Ascending aorta (tissue), 2 donors: ENCODE measurements at places on chromosomes 1 and 21. TPM values are rescaled to one million over a fixed set of nuclear protein-coding genes. Genes with fewer than 3 reads are reported as not detected.

Gene MX2
- 9.7 TPM for total RNA-seq

DNA sequence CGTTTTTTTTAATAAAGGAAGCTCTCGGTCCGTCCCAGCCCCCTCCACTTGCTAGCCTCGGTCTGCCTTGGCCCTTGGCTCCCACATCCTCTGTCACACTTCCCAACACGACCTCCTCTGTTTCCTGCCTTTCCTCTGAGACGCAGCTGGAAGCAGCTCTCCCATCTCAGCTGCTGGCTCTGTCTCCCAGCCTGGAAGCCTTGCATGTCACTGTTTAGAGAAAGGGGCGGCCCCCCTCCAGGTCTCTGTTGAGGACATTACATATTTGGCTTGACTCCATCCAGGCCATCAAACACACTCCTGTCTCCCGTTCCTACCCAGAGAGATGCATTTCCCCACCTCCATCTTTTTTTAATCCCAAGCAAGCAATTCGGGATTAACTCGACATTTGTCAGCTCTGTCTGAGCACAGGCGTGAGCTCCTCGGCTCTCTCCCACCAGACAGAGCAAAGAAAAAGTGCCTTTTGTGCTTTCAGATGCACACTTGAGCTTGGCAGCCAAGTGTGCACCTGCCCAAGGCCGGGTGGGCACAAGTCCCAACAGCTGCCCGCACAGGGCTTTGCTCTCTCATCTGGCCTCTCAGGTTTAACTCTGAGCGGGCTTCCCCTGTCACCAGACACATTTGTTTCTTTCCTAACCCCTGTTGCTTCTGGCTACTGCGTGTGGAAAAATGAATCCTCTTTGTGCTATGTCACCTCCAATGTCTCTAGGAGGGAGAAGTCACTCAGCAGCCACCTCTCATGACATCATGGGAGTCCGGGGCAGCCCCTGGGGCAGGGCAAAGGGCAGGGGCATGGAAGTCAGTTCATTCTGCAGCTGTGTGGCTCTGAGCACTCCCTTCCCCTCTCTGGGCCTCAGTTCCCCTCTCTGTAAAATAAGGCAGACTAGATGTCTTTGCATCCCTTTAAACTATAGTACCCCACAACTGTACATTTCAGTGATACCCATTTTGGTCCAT, 108.3 kb downstream of the KCND3 start:
- no peaks in the 10 kb centered on the region for H3K27me3 ChIP-seq
- H3K4me1 ChIP-seq, result peaks cover 5% of the 10 kb centered on the region
- DNase-seq, result no peak

- H3K27ac ChIP-seq, result no peak overlapping the region
- H3K27me3 ChIP-seq, result no peaks in the 10 kb centered on the region
- no peaks in the 10 kb centered on the region for H3K36me3 ChIP-seq
- no peak overlapping the region for H3K4me3 ChIP-seq
- H3K4me1 ChIP-seq, result no peaks in the 10 kb centered on the region
- no peak for DNase-seq
Measured at GRCh38 chr21:31943561-31943960, 70.7 kb downstream of the HUNK start.

DNA sequence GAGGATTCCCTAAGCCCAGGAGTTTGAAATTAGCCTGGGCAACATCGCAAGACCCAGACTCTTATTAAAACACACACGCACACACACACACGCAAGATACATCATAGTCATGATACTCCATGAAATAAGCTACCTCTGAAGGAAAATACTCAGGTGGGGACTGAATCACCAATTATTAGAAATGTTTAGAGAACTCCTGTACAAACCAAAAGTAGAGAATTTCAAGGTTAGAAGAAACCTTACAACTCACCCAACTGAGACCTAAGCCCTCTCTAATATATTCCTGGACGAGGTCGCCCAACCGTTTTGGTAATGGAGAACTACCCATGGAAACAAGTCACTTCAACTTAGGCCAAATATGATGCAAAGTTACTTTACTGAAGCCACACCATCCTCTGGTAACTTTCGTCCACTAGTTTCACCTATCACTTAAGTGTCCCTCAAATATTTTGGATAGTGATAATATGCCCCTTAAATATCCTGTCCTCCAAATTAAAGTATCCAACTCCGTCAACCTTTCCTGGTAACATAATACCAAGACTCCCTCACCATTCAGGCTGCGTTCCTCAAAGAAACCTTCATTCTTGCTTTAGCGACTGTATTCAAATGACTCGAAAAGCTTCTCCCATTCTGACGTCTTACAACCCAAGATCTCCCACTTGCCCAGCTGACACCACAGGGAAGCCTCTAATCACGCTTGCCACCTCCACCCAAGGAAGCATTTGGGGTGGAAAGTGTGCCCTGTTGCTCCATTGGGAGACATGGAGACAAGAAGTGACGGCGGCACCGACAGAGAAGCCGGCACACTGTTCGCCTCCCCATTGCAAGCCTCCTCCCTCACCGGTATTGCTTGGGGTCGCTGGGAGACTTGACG, 856 bp downstream of the NRDC start:
- peaks cover 5% of the 10 kb centered on the region for H3K4me1 ChIP-seq
- H3K27me3 ChIP-seq, result no peaks in the 10 kb centered on the region
- H3K36me3 ChIP-seq, result no peaks in the 10 kb centered on the region
- H3K27ac ChIP-seq, result peak overlapping the region; percentile 99

DNA sequence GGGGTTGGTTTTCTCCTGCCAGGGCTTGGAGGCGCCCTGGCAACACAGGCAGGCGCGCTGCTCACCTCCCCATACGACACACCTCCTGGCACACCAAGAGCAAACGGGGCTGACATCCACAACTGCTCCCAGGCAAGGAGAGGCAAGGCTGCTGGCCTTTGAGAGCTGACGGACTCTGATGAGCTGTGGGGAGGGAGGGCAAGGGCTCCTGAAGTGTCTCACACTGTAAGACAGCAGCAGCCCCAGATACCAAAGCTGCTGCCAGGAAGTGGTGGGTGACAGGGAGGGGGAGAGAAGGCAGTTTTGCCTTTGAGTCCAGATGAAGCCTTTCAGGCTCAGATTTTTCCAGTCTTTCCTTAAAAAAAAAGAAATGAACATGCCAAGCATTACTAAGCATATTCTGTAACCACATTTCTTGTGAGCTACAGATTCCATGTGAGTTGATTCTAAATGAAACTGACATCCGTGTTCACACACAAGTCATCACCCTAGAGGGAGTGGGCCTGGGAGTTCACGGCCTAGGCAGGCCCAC, 24.3 kb downstream of the PGBD5 start:
- H3K36me3 ChIP-seq, result no peaks in the 10 kb centered on the region
- DNase-seq, result peak; percentile 37
- H3K4me3 ChIP-seq, result no peak overlapping the region

DNA sequence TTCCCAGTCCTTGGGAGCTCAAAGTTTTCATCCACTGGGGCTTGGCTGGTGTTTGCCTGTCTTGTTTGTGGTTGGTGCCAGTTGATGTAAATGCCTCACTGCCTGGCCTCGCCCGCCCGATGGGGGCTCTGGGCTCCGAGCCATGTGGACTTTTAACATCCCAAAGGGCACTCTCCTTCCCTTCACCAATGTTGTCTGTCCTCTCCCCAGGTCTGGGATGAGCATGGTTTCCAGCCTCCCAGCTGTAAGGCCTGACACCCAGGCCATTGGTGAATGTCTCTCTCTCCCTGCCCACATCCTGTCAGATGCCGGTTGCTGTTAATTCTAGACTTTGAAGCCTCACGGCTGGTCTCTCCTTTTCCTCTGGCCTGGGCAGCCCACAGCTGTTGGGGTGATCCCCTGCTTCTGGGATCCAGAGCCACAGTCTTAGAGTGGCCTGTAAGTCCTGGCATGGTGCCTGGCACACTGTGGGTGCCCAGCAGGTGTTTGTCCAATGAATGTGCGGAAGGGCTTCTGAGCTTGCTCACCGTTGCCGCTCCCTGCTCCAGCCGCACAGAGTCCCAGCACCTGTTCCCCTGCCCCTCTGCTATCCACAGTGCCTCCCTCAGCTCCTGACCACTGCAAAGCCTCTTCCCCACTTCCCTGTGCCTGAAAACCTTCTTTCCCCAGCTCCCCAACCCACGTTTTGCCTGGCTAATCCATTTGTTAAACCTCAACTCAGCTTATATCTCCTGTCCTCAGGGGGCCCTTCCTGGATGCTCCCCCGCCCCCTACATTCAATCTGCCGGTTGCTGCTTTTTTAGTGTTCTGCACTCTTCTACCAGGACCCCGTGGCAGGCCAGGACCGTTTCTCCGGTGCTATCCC, 3.3 kb upstream of the C1orf174 start:
- H3K36me3 ChIP-seq, result no peaks in the 10 kb centered on the region
- H3K27me3 ChIP-seq, result no peaks in the 10 kb centered on the region
- peaks cover 7% of the 10 kb centered on the region for H3K4me1 ChIP-seq
- no peak for DNase-seq
- H3K4me3 ChIP-seq, result no peak overlapping the region
